ENCODE measurements at places on chromosomes 7 and 10.

DNA sequence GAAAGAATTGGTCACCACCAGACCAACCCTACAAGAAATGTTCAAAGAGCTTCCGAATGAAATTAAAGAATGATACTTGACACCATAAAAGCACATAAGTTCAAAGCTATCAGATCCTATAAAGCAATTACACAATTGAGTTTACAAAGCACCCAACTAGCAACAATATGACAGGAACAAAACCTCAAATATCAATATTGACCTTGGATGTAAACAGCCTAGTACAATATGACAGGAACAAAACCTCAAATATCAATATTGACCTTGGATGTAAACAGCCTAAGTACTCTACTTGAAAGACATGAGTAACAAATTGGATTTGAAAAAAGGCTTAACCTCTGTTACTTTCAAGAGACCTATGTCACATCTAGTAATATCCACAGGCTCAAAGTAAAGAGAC lies 1201.4 kb downstream of the XPNPEP1 start:
- no peak for DNase-seq

DNA sequence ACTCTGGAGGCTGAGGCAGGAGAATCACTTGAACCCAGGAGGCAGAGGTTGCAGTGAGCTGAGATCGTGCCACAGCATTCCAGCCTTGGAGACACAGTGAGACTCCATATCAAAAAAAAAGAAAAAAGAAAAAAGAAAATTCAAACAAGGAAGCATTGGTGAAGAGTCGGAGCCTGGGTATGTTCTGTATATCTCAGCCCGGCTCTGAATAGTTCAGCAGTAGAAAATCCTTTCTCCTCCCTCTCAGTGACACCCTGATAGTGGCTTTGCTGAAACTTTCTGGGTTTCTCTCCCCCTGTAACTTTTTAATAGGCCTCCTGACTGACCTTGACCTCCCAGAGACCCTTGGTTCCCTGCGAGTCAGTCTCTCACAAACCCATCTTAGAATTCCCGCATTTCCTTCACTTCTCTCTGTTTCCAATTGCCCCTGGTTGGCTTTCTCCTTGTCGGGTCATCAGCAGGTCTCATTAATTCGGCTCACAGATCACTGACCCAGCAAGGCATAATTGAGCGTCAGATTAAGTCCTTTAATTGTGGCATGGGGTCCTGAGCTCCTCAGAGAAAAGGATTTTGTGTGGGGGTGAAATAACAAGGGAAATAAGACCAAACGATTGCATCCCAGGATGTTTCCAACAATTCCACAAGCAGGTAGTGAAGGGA lies 541.6 kb upstream of the NRP1 start:
- no peak for DNase-seq

GRCh38 chr10:48520594-48520993 lies 84.3 kb downstream of the ARHGAP22 start:
- DNase-seq = no peak

GRCh38 chr10:78255796-78256638 lies 222.4 kb downstream of the RPS24 start:
- DNase-seq = no peak

- DNase-seq = no peak
These were observed 9.8 kb upstream of the LRRC61 start for GRCh38 chr7:150313367-150313809.

GRCh38 chr10:7492660-7493046 lies 81.8 kb upstream of the SFMBT2 start:
- no peak for DNase-seq

GRCh38 chr7:33156441-33156840 lies 27.1 kb downstream of the BBS9 start:
- no peak for DNase-seq

GRCh38 chr10:27746397-27747095 lies 927 bp upstream of the MKX start:
- no peak for DNase-seq

DNA sequence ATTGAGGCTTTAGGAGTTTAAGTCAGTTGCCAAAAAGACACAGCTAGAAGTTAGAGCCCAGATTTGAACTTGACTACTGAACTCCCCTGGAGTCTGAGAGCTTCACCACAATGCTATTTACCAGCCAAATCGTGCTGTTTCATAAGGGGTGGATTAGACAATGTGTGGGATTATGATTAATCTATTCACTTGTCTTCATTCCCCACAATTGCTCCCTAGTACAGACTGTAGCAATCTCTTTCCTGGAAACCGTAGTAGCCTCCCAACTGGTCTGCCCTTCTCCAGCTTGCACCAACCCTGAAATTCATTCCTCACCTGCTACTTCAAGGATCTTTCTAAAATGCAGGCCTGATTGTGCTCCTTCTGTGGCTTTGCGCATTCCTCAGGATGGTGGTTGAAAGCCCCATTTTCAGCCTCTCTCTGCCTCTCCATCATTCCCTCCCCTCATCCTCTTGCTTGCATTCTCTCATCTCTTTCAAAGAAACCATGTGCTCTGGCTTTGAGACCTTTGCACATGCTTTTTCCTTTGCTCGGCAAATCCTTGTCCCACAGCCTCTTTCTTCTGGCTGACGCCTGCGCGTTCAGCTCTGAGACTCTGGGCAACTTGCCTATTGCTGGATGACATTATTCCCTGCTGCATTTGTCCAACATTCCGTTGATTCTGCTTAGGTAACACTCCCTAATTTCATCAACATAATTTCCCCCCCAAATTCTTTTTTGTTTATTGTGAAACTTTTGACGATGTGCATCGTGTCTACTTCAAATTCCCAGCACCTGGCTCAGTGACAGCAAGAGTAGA lies 145.1 kb downstream of the ADRA2A start:
- no peak for DNase-seq

- no peak for DNase-seq
These were observed 527.6 kb upstream of the SORCS1 start for GRCh38 chr10:107692072-107692471.

All from stimulated activated CD4-positive, alpha-beta T cell treated with anti-CD3 and anti-CD28 coated beads, Interleukin-1b, Interleukin-23, amount 100 ng/mL, for 1 hour (primary cell).